Endothelial cell (in vitro differentiated cells): ENCODE measurements at places on chromosomes 16 and 17.

DNA sequence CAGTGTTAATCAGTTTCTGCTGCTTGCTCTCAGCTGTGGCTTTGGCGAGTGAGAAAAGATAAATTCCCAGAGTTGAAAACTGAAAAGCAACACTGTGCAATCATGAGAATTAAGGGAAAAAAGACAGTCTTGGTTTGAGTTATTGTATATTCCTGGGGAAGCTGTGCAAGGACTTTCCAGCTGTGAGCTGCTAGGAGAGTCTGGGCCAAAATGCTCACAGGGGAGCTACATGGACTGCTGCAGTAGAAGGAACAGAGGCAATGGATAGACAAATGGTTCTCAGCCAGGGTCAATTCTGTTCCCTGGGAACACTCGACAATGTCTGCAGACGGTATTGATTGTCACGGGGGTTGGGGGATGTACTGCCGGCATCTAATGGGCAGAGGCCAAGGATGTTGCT, 102.0 kb upstream of the ADAMTS18 start:
- DNase-seq: no peak

- no peak for DNase-seq
Measured at GRCh38 chr16:11047939-11048800, 103.8 kb downstream of the CLEC16A start.

GRCh38 chr16:12318661-12319427, 342.3 kb downstream of the SNX29 start:
- no peak for DNase-seq

DNA sequence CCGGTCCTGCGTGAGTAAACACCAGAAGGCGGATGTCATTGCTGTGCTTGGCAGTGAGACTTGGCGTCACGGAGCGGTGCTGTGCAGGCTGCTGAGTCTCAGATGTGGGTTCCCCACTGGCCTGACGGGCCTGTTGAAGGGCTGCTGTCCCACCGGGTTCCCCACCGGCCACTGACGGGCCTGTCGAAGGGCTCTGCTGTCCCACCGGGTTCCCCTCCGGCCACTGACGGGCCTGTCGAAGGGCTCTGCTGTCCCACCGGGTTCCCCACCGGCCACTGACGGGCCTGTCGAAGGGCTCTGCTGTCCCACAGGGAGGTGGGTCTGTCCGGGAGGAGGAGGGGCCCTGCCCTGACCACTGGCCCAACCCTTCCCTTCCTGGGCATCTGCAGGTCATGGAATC, 2.8 kb downstream of the HGS start:
- no peak for DNase-seq

DNA sequence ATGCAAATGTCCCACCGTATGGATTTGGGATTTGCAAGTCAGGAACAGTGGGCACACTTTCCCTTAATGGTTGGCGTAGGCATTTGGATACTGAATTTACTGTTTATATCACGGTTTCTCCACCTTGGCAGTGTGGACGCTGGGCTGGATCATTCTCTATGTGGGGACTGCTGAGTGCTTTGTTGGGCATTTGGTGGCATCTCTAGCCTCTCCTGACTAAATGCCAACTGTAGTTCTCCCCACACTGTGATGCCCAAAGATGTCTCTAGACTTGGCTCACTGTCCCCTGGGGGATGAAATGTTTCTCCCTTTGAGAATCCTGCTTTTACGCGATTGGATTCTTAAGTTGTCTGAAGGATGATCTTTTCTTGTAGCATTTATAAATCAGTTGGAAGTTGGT, 49.0 kb downstream of the RBFOX1 start:
- DNase-seq: no peak

- peak; percentile 46 for DNase-seq
Measured at GRCh38 chr17:17792551-17793377, 44.0 kb downstream of the SREBF1 start.

DNA sequence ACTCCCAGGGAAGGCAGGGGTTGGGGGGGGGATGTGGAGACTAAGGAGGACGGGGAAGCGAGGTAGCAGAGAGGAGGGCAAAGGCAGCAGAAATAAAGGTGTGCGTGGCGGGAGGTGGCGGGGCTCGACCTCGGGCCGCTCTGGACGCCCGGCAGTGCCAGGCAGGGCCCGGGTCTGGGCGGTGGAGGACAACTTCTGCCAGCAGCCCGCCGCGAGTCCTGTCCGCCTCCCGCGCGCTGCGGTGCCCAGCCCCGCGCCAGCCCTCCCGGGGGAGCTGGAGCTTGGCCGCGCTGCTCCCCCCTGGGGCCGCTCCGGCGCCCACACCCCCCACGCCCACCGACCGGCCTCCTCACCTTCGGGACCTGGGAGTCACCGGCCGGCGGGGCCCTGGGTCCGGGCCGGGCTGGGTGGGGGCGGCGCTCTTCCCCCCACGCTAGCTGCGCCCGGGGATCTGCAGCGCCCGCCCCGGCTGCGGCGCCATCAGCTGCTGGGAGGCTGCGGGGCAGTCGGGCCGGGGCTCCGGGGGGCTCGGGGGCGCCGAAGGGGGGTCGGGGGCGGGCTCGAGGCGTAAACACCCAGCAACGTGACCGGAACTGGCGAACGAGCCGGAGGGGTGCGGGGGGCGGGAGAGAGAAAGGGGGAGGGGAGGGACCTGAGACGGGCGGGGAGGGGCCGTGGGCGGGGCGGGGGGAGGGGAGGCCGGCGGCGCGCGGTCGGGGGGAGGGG, at the start of gene CCDC92B:
TSS of gene CCDC92B (minus strand) at position 595 of the 726 bp plus-strand sequence. CDS start 14,507 bp downstream, outside the sequence.
- DNase-seq: no peak

- no peak for DNase-seq
Measured at GRCh38 chr16:49632086-49632794, 223.7 kb downstream of the ZNF423 start.

- no peak for DNase-seq
Measured at GRCh38 chr17:30274887-30275286, 16.9 kb downstream of the BLMH start.

- no peak for DNase-seq
Measured at GRCh38 chr17:72884066-72884465, 208.4 kb downstream of the SLC39A11 start.

GRCh38 chr17:33701910-33702309, 408.8 kb upstream of the ASIC2 start:
- no peak for DNase-seq

- no peak for DNase-seq
Measured at GRCh38 chr17:13865650-13866049, 203.7 kb upstream of the COX10 start.

GRCh38 chr17:75753514-75754377, 11.2 kb downstream of the GALK1 start:
- peak; percentile 73 for DNase-seq

- DNase-seq: no peak
Measured at GRCh38 chr17:66959641-66960375, 4.7 kb upstream of the CACNG4 start.

DNA sequence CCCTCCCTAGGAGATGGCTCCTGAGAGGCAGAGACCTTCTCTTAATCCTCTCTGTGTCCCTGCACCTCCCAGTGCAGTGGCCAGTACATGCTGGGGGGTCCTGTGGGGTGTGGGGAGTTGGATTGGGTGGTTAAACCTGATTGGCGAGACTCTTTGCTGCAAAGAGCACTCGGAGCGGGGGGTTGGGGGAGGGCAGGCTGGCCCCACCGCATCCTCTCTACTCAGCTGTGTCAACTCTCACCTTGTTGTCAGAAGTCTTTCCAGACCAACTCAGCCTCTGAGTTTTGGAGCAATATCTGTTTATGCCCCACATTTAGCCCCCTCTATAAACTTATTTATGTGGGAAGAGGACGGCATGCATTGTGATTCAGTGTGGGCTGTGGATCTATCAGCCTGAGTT, 40.0 kb downstream of the SMARCE1 start:
- no peak for DNase-seq

DNA sequence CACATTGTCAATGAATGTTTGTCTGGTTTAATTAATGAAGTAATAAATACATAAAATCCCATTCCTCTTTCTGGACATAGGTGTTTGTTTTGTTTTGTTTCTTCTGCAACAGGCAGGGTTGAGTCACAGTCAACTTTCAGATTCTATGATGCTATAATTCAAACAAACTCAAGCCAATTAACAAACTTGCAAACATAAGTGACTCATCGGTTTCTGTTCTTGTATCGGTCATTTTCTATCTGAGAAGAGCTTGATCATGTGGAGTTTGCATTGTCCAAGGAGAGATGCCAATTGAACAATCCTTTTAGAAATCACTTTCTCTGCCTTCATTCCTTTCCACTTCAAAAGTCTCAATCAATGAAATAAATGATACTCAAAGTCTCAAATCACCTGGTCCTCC, 294.2 kb upstream of the C16orf82 start:
- no peak for DNase-seq
